GM23338 (cell line): ENCODE measurements at places on chromosomes 13 and 19. TPM values are rescaled to one million over a fixed set of nuclear protein-coding genes. Genes with fewer than 3 reads are reported as not detected.

Gene CRTC1
- 5.4 and 7.1 TPM in 2 replicates for total RNA-seq

Gene CERS1
- 11.1 and 11.7 TPM in 2 replicates for total RNA-seq

Gene BEST2
- 7.5 and 10.4 TPM in 2 replicates for total RNA-seq

Gene TINCR
- 0.97 and 3.9 TPM in 2 replicates for total RNA-seq

Gene FUT6
- total RNA-seq, result not detected in 2 replicates

Gene ZNF486
- total RNA-seq, result 37.6 and 38.9 TPM in 2 replicates

Gene COMMD6
- 34.9 and 62.8 TPM in 2 replicates for total RNA-seq

Gene ZNF90
- total RNA-seq, result 101 and 122 TPM in 2 replicates

Gene RNF113B
- not detected in 2 replicates for total RNA-seq

Gene RFPL4AL1
- not detected in 2 replicates for total RNA-seq

Gene C1QTNF9
- total RNA-seq, result not detected in 2 replicates

Gene FGF22
- 0.31 and 2.8 TPM in 2 replicates for total RNA-seq

Gene PINLYP
- total RNA-seq, result 4.3 and 7.8 TPM in 2 replicates

Gene MBD3L3
- total RNA-seq, result not detected in 2 replicates
